Stimulated activated CD4-positive, alpha-beta T cell treated with anti-CD3 and anti-CD28 coated beads, Interleukin-1b, Interleukin-23, amount 100 ng/mL, for 4 hours (primary cell): ENCODE measurements at places on chromosomes 3 and 15.

- no peak for DNase-seq
Measured at GRCh38 chr15:73711526-73711925, 27.3 kb downstream of the CD276 start.

- DNase-seq: no peak
Measured at GRCh38 chr3:147246906-147247305, 159.4 kb downstream of the ZIC4 start.

DNA sequence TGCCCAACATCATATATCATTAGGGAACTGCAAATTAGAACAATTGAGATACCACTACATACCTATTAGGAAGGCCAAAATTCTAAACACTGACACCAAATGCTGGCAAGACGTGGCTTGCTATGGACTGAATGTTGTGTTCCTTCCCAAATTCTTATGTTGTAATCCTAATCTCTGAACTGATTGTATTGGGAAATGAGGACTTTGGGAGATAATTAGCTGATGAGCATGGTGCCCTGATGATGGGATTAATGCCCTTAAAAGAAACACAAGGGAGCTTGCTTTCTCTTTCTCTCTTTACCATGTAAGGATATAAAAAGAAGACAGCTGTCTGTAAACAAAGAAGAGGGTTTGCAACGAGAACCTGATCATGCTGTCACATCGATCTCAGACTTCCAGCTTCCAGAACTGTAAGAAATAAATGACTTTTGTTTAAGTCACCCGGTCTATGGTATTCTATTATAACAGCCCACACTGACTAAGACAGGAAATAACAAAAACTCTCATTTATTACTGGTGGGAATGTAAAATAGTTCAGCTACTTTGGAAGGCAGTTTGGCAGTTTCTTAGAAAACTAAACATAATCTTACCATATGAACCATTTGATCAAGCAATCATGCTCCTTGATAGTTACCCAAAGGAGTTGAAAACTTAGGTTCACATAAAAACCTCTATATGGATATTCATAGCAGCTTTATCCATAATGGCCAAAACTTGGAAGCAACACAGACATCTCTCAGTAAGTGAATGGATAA is 458.3 kb upstream of the CBLB start:
- DNase-seq: no peak

GRCh38 chr3:49495023-49495422 is 25.0 kb downstream of the DAG1 start:
- no peak for DNase-seq

- DNase-seq: no peak
Measured at GRCh38 chr15:80636675-80637074, 58.4 kb upstream of the ABHD17C start.

DNA sequence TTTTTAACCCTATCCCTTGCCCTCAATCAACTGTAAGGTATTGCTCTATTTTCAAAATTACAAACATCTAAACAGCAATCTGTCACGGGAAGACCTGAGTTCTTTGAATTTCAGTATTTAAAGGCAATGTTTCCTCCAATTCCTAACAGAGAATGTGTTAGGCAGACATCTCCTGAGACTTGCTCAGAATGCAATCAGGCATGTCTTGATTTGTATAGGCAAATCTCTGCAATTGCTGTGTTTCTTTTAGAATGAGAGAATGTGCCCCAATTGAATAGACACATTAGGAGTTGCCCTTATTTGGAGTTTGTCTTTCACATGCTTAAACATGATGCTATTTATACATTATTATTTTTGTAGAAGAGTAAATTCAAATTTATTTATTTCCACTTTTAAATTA is 205.6 kb downstream of the CADM2 start:
- DNase-seq: no peak

DNA sequence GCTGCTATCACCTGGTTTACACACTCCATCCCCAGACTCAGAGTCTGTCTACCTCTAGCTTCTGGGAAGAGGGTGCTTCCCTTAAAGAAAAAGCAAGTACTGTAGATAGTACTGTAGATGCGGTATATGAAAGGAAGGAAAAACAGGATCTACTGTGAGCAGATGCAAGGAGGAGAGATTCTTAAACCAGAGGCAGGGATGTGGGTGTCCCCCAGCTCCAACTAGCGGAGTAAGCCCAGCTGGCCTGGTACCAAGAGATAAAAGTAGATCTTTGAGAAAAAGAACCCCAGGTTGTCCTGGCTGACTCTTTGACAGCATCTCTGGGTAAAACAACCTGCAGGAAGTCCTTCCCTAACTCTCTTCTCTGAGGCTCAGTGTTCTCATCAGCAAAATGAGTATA is 523.7 kb upstream of the PROK2 start:
- no peak for DNase-seq

GRCh38 chr3:49497606-49498005 is 27.5 kb downstream of the DAG1 start:
- no peak for DNase-seq

GRCh38 chr15:38517312-38517975 is 47.2 kb downstream of the RASGRP1 start:
- DNase-seq: no peak

DNA sequence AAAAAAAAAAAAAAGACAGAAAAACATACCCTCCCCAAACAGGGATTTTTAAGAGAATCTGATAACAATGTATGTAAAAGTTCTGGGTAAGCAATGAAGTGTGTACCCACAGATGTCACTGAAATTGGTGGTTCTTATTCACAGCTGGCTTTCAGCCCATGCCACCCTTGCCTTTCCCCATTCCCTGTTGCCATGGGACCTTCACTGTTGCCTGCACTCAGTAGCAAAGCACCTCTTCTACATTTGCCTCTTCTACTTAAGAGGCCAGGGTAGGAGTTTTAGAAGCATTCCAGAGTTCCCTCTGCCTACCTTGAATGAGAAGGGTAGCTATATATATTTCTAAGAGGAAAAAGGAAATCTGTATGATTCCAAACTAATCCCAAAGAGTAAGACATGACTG is 57.4 kb downstream of the FMN1 start:
- no peak for DNase-seq

GRCh38 chr15:53548236-53548635 is 211.2 kb downstream of the WDR72 start:
- DNase-seq: no peak

DNA sequence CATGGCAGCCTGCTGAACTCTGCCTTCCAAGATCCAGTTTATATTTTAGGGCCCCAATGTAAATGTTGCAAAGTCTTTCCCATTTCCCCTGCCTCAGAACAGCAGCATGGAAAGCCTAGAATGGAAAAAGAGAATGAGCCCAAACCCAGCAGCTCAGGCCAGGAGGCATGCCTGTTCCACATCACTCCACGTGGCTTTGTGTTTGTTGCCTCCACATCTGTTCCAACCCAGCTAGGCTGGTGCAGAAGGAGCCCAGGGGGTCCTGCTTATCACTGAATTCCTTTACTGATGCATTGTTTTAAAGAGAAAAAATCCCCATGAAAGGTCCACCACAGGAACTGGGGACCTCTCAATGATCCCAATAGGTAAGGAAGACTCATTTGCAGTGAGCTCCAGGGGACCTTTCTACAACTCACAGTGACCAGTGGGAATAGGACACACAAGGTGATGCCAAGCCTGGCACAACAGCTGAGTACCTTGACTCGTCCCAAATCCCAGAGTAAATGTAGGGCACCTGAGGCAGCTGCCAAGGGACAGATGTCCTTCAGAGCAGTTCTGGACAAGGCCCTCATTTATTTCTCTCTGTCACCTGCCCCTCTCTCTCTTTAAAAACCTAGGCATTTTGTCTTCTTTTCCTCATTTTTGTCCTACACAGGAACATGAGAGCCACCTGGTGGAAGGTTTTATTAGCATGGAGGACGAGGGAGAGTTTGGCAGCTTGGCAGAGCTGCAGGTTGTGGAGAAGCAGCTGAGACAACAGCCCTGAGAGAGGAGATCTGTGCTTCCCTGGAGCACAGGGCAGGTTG is 41.7 kb upstream of the ADAMTS17 start:
- no peak for DNase-seq

DNA sequence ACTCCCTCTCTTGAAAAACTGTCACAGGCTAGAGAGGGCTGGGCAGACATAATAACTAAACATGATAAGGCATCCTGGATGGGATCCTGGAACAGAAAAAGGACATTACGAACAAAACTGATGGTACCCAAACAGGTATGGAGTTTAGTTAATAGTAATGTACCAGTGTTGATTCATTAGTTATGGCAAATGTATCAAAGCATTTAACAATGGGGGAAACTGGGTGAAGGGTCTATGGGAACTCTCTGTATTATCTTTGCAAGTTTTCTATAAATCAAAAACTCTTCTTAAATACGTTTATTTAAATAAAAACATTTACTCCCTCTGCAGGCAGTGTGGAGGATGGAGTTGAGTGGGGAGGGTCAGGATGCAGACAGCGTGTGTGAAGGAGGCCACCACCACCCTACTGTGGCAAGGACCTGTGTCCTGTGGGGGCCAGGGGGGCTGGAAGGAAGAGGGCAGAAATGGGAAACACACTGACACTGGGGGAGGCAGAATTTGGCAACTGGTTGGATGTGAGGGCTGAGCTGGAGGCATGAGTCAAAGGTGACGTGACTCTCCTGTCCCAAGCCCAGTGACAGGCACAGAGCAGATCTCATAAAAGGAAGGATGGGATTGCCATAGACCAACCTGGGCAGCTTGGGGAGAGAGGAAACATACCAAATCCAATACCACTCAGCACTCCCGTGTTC is 59.6 kb upstream of the ITGA11 start:
- DNase-seq: no peak

DNA sequence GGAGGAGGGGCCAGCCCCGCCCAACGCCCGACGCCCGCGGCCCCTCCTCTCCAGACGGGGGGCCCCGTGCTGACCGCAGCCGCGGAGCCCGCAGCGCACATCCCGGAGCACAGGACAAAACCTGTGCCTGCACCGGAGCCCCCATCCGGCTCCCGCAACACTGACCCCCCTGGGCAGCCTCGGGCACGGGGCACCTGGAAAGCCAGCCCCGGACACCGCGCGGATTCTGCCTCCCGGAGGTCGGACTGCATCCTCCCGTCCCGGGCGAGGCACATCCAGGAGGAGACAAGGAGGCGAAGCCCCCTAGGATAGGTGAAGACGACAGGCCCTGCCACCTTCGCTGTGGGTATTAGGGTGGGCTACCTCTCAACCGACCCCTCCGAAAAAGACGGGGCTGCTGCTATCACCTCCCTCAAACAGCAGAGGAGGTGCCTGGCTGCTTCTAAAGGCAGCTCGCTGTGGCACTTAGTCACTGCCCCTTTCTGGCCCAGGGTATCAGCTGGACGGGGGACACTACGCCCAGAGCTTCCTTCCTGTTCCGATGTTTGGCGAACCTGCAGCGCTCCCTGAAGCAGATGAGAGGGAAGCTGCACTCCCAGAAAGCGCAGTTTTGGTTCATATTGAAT is 10.6 kb downstream of the XXYLT1 start:
- DNase-seq: no peak

- DNase-seq: no peak
Measured at GRCh38 chr3:11991751-11992150, 12.4 kb upstream of the SYN2 start.

DNA sequence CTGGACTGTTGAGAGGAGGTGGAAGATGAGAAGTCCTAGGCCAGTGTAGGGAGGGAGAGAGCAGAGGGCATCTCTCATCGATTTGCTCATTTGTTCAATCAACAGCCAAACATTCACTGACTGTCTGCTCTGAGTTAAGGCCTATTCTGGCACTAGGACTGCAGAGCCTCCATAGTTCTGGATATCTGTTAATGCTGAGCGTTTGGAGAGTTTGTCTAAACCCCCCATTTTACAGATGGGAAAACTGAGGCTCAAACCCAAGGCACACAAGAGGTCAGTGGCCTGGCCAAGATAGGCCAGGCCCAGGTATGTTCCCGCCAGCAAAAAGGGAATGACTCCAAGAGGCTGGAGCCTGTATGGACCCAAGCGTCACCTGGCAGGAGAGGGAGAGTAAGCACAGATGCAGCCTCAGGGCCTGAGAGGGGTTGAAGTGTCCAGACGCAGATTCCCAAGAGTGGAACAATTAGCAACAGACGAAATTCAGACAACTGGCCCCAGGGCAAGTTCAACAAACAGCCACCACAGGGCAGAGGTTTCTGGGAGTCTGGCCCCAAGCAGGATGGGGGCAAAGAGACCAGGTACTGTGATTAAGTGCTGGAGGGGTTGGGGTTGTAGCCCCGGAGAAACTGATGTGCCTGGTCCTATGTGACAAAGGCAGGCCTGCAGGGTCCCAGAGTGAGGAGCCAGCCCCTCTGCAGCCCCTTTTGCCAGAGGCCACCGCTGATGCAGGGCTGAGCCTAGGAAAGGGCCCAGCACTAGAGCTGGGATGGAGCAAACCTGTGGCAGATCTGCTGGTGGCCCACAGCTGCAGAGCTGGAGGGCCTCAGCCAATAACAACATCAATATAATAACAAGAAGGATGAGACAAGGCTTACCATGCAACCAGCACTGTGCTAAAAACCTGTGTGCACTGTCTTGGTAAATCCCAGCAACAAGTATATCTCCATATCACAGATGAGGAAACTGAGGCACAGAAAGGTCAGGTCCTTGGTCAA is 245.1 kb upstream of the TLE3 start:
- no peak for DNase-seq

GRCh38 chr3:16550305-16550675 is 36.8 kb upstream of the RFTN1 start:
- DNase-seq: no peak

GRCh38 chr3:104582092-104582491 is 784.6 kb upstream of the ALCAM start:
- DNase-seq: no peak

GRCh38 chr3:155835341-155836071 is 18.7 kb downstream of the SLC33A1 start:
- DNase-seq: no peak
